ENCODE measurements at places on chromosomes 12 and 14. TPM values are rescaled to one million over a fixed set of nuclear protein-coding genes. Genes with fewer than 3 reads are reported as not detected.

NOC4L gene
- 56.6 TPM for total RNA-seq

HVCN1 gene
- total RNA-seq, result 0.59 TPM

C1S gene
- 44.8 TPM for total RNA-seq

CLEC7A gene
- total RNA-seq, result not detected

PRB2 gene
- total RNA-seq, result not detected

DPPA3 gene
- total RNA-seq, result not detected

CELA1 gene
- total RNA-seq, result not detected

TRHDE gene
- 0.14 TPM for total RNA-seq

TAS2R31 gene
- total RNA-seq, result not detected

DNAH10 gene
- total RNA-seq, result 0.29 TPM

ARMH4 gene
- 0.49 TPM for total RNA-seq

LRP1-AS gene
- total RNA-seq, result not detected

TPPP2 gene
- not detected for total RNA-seq

IFNG-AS1 gene
- total RNA-seq, result not detected

ATF7IP gene
- 4.9 TPM for total RNA-seq

Data from A549 treated with GW870086 at 1 μM for 4 hours (cell line).